ENCODE measurements at places on chromosomes 1 and 21.
A peak's percentile ranks its signal among the peaks of the same experiment; 100 is the strongest.

DNA sequence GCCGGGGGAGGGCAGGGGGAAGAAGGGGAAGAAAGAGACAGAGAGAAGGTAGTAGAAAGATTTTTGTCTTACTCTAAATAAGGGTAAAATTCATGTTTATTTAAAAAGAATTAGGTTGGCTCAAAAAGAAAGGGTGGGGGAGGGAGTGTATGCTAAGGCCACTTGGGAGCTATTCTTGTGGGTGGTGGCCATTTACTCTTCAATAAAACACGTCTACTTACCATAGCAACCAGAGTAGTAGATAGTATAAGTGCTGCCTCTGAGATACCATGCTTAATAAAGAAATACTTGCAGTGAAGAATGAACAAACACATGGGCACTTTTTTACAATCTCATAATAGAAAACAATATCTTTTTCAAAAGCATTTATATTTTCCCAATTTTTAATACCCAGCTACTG, 538.1 kb upstream of the PTBP2 start:
- H3K36me3 ChIP-seq: no peaks in the 10 kb centered on the region
- H3K27me3 ChIP-seq: no peaks in the 10 kb centered on the region
- H3K4me1 ChIP-seq: no peaks in the 10 kb centered on the region
- H3K27ac ChIP-seq: no peak overlapping the region
- no peak for DNase-seq

- H3K36me3 ChIP-seq: no peaks in the 10 kb centered on the region
- no peak overlapping the region for H3K27ac ChIP-seq
- H3K27me3 ChIP-seq: no peaks in the 10 kb centered on the region
- no peak overlapping the region for H3K4me3 ChIP-seq
- H3K4me1 ChIP-seq: no peaks in the 10 kb centered on the region
- DNase-seq: peak; percentile 46
Measured at GRCh38 chr21:15943009-15943666, 213.4 kb downstream of the USP25 start.

- no peak for DNase-seq
- H3K36me3 ChIP-seq: no peaks in the 10 kb centered on the region
- H3K4me3 ChIP-seq: no peak overlapping the region
- H3K27me3 ChIP-seq: peaks cover 5% of the 10 kb centered on the region
- H3K27ac ChIP-seq: no peak overlapping the region
Measured at GRCh38 chr1:47871799-47872353, 125.3 kb downstream of the TRABD2B start.

DNA sequence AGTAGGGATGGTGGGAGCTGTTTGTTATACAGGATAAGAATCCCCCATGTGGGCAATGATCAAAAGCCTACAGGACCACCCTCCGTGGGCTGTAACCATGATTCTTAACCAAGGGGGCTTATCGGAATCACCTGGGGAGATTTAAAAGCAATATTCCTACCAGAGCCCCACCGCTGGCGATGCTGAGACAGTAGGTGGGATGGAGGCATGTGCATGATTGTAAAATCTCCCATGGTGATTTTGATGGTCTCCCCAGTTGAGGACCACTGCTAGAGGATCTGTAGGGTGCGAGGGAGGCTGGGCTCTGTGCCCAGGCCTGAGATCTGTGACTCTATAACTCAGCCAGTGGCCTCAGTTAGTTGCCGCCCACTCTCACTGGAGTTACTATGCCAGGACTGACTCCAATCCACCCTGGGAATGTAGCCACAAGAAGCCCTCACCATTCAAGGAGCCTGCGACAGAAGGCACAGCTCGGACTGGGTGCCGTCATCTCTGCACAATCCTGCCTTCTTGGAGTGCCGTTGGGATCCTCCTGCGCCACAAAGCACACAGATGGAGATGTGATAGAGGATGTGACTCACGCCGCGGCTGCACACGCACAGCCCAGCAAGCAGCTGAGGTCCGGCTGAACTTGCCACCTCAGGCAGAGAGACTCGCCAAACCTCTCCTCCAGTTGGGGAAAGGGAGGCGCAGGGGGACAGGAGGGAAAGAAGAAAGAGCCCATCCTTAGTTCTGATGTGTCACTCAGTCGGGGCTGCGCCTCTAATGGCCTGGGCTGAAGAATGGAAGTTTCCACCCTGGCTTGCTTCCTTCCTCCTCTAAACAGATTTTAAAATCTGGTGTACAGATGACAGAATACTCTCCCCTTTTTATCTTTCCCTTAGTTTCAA, 26.5 kb downstream of the AKNAD1 start:
- H3K36me3 ChIP-seq: no peaks in the 10 kb centered on the region
- peaks cover 37% of the 10 kb centered on the region for H3K4me1 ChIP-seq
- peak overlapping the region; percentile 89 for H3K27ac ChIP-seq
- peak overlapping the region; percentile 33 for H3K4me3 ChIP-seq
- H3K27me3 ChIP-seq: no peaks in the 10 kb centered on the region

DNA sequence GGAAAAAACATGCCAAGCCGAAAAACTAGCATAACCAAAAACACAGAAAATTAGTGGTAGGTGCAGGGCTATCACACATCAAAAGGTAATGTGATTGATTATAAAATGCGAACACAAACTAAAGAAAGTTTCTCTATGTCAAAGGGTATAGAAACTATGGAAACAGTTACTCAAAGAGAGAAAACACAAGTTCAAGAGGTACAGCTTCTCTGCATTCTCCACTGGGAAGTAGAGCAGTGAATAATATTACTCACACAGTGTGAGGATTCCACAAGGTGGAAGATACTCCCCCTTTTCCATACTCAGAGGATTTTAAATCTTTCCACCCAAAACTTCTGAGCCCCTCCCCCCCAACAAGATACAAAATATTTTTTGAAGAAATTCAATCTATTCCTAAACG, 18.6 kb downstream of the AKT3 start:
- H3K4me3 ChIP-seq: no peak overlapping the region
- H3K27ac ChIP-seq: no peak overlapping the region
- no peaks in the 10 kb centered on the region for H3K4me1 ChIP-seq
- no peaks in the 10 kb centered on the region for H3K36me3 ChIP-seq

DNA sequence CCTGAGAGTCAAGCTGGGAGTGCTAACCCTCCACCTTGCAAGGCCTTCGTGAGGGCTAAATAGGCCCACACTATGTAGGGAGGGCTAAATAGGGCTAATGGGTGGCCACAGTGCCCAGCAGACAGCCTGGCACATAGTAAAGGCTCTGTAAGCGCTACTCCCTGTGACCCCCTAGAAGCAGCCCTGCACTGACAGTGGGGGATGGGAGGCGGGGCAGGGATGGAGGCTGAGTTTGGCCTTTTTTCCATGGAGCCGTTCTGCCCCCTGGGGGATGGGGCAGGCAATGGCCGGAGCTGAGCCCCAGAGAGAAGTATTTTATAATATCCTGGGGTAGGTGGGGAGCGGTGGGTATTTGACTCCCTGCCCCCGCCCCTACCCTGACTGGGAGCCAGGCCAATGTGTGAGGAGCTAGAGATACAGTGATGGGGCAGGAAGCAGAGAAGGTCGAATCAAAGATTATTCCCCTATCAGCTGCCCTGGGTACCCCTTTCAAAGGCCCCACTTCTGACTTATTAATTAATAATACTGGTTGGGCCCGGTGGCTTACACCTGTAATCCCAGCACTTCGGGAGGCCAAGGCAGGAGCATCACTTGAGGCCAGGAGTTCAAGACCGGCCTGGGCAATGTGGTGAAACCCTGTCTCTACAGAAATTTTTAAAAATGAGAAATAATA, 42.3 kb downstream of the LACTBL1 start:
- no peak overlapping the region for H3K27ac ChIP-seq
- DNase-seq: no peak
- H3K4me3 ChIP-seq: no peak overlapping the region
- no peaks in the 10 kb centered on the region for H3K36me3 ChIP-seq
- peaks cover 4% of the 10 kb centered on the region for H3K27me3 ChIP-seq
- no peaks in the 10 kb centered on the region for H3K4me1 ChIP-seq

DNA sequence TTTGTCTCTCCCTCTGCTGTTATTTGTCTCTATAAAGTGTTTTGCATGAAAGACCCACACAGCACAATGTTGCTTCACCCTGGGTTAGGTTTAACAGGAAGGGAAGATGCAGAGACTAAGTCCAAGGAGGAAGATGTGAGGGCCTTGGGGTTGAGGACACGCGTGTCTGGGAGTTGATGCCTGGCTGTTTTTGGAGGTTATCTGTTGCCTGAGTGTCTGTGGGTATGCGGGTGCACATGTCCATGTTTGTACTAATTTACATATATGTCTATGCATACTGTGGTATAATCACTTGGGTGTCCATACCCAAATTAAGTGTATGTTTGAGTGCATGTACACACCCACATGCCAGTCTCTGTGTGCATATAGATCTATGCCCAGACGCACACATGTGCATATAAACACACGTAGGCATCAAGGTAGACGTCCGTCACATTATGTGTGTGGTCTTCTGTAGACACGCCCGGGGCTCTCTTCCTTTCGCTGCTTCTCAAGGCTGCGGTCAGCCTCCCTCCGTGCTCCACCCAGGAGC, 962 bp upstream of the MAN1C1 start:
- no peak overlapping the region for H3K27ac ChIP-seq
- peaks cover 5% of the 10 kb centered on the region for H3K4me1 ChIP-seq
- peaks cover 60% of the 10 kb centered on the region for H3K27me3 ChIP-seq
- no peaks in the 10 kb centered on the region for H3K36me3 ChIP-seq

DNA sequence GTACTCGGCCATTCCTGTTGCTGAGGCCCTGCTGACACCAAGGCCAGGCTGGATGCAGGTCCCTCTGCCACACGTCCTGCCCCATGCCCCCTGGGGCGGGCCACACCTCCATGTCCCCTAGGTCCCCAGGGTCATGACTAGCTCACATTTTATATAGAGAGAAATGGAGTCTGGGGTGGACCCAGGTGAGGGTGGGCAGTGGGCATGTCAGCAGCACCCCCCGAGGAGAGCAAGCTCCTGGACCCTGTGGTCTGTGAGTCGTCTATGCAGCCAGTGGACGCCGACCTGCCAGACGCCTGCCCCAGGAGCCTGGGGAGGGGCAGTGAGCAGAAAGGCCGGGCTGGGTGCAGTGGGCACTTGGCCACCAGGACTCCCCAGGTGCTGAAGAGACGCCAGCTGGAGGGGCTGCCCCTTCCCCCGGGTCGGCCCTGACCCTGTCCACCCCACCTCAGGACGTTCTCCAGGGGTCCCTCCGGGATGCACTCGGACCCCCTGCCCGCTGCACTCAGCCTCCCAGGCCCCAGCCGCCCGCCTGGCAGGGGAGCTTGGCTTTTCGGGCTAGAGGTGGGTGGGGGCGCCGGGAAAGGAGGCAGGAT, 15.9 kb downstream of the SAMD11 start:
- no peak overlapping the region for H3K27ac ChIP-seq
- no peaks in the 10 kb centered on the region for H3K36me3 ChIP-seq
- H3K4me3 ChIP-seq: no peak overlapping the region
- H3K27me3 ChIP-seq: peaks cover 9% of the 10 kb centered on the region

- no peaks in the 10 kb centered on the region for H3K4me1 ChIP-seq
- H3K27ac ChIP-seq: no peak overlapping the region
- H3K4me3 ChIP-seq: no peak overlapping the region
Measured at GRCh38 chr21:33857846-33858666, 57.5 kb downstream of the ATP5PO start.

- no peaks in the 10 kb centered on the region for H3K27me3 ChIP-seq
- H3K36me3 ChIP-seq: peaks cover 13% of the 10 kb centered on the region
- no peaks in the 10 kb centered on the region for H3K4me1 ChIP-seq
- H3K4me3 ChIP-seq: no peak overlapping the region
- no peak overlapping the region for H3K27ac ChIP-seq
Measured at GRCh38 chr1:47309427-47309826, 4.5 kb downstream of the STIL start.

DNA sequence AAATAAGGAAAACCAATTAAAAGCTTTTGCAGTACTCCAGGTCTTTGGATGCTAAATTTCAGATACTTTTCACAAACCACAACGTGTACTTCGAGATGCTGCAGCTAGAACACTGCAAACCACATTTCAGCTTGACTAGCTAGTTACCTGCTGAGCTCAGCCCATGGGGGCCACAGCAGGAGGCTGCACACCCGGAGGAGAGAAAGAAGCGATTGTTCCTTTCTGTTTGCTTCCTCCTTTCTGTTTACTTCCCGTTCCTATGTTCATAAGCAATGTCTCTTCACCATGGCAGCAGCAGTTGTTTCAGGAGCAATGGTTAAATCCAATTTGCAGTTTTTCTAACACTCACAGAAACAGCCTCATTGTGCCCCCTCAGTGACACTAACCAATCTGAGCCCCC, 225.6 kb upstream of the FGGY start:
- H3K27ac ChIP-seq: no peak overlapping the region
- H3K27me3 ChIP-seq: no peaks in the 10 kb centered on the region
- no peak overlapping the region for H3K4me3 ChIP-seq
- H3K36me3 ChIP-seq: no peaks in the 10 kb centered on the region
- no peaks in the 10 kb centered on the region for H3K4me1 ChIP-seq

DNA sequence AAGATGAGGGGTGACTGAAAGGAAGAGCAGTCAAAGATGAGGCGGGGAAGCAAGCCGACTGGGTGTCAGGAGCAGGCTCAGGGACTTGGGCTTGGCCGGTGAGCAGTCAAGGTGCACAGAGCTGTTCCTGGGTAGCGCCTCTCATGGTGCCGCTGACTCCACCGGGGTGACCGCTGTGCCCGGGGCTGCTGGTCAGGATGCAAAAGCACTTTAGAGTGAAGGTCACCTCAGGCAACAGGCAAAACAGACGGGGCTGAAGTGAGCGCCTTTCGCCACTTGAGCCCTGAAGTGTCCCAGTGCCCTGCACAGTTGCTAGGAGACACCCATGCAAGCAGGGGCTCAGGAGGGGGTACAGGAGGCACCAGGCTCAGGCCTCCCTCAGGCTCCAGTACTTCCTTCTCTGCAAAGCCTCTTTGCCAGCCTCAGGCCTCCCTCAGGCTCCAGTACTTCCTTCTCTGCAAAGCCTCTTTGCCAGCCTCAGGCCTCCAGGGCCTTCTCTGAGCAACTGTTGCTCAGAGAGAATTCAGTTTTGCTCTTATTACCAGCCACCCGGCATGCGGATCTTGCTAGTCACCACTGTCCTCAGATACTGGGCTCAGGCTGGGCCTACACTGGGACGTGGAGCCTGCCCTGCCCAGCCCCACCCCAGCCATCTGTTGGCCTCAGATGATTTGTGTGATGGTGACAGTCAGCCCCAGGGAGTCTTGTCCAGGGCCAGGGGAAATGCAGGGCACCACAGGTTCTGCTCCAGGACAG, 99.7 kb upstream of the IRF2BP2 start:
- peaks cover 17% of the 10 kb centered on the region for H3K4me1 ChIP-seq
- H3K27ac ChIP-seq: no peak overlapping the region
- no peaks in the 10 kb centered on the region for H3K27me3 ChIP-seq
- no peak overlapping the region for H3K4me3 ChIP-seq

DNA sequence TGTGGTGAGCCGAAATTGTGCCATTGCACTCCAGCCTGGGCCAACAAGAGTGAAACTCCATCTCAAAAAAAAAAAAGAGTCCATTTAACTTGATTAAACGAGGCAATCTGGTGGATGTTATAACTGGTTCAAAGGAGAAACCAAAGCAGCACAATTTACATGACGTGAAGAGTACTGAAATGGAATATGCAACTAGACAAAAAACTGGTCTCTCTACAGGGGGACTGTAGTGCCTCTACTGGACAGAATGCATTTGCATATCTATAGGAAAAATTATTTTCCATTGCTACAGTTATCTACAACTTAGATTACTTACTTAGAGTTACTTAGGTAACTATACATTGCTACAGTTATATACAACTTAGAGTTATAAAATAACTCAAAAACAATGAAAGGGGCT, 2.7 kb upstream of the CAPN2 start:
- no peaks in the 10 kb centered on the region for H3K27me3 ChIP-seq
- no peak for DNase-seq
- H3K4me3 ChIP-seq: no peak overlapping the region

GRCh38 chr1:204025917-204026707, 46.8 kb upstream of the SOX13 start:
- no peak for DNase-seq
- H3K4me3 ChIP-seq: no peak overlapping the region
- H3K27me3 ChIP-seq: peaks cover 6% of the 10 kb centered on the region
- no peak overlapping the region for H3K27ac ChIP-seq
- no peaks in the 10 kb centered on the region for H3K36me3 ChIP-seq

- H3K4me3 ChIP-seq: no peak overlapping the region
- H3K4me1 ChIP-seq: no peaks in the 10 kb centered on the region
- H3K27me3 ChIP-seq: no peaks in the 10 kb centered on the region
- no peaks in the 10 kb centered on the region for H3K36me3 ChIP-seq
Measured at GRCh38 chr1:189550498-189550897, 927.2 kb downstream of the BRINP3 start.

Measured in astrocyte (in vitro differentiated cells and primary cell).